ENCODE measurements at places on chromosomes 3 and 15. TPM values are rescaled to one million over a fixed set of nuclear protein-coding genes. Genes with fewer than 3 reads are reported as not detected.

GRCh38 chr3:182947888-182948287, 32.5 kb downstream of the DCUN1D1 start:
- no peak for DNase-seq
- no peaks in the 10 kb centered on the region for H3K27me3 ChIP-seq
- no peak overlapping the region for H3K4me3 ChIP-seq
- no peaks in the 10 kb centered on the region for H3K4me1 ChIP-seq
- H3K36me3 ChIP-seq: peaks cover 44% of the 10 kb centered on the region
- no peak overlapping the region for H3K27ac ChIP-seq

Gene TMEM202
- not detected for total RNA-seq

GRCh38 chr3:129625072-129625874, 18.8 kb upstream of the PLXND1 start:
- H3K4me1 ChIP-seq: peaks cover 20% of the 10 kb centered on the region
- H3K27me3 ChIP-seq: peaks cover 7% of the 10 kb centered on the region
- H3K4me3 ChIP-seq: no peak overlapping the region

Gene DAG1
- total RNA-seq: 17.9 TPM

Gene AMOTL2
- total RNA-seq: not detected
